ENCODE measurements at places on chromosomes 2 and 18.

DNA sequence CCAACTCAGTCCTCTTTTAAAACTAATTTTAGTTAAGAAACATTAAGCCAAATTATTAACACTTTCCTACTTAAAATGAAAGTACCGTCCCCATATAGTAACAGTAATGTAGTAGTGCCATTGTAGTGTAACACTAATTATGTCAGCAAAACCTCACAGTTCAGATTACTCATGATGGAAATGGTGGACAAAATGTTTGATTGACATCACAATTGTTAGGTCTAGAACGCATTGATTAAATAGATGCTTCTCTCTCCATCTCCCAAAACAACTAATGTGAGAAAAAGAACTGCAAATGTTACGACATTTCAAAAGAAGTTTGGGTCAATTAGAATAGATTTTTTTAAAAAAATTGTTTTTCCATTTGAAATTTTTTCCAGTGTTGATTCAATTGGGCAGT, 1.2 kb upstream of the ATF2 start:
- no peak for DNase-seq

DNA sequence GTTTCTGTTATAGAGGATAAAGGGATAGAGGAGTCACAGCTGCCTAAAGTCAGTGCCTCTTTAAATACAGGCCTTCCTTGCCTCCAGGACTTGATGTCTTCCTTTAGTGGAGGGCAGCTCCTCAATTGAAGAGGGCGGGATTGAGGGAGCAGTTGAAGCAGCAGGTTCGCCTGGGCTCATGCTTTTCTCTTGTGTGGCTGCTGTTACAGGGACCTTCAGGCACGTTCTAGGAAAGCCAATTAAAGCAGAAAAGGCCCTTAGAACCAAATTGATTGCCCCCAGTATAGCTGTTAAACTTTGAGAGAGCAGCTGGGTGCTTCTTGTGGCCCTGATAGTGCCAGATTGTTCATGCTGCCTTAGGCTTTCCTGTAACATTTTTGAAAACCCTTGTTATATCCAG, 42.0 kb upstream of the LTBP1 start:
- DNase-seq: no peak

GRCh38 chr2:121084130-121084680, 200.8 kb downstream of the TFCP2L1 start:
- no peak for DNase-seq

- DNase-seq: no peak
Measured at GRCh38 chr2:26670171-26670570, 22.4 kb upstream of the KCNK3 start.

GRCh38 chr2:54206596-54206995, 49.4 kb downstream of the TSPYL6 start:
- DNase-seq: no peak

DNA sequence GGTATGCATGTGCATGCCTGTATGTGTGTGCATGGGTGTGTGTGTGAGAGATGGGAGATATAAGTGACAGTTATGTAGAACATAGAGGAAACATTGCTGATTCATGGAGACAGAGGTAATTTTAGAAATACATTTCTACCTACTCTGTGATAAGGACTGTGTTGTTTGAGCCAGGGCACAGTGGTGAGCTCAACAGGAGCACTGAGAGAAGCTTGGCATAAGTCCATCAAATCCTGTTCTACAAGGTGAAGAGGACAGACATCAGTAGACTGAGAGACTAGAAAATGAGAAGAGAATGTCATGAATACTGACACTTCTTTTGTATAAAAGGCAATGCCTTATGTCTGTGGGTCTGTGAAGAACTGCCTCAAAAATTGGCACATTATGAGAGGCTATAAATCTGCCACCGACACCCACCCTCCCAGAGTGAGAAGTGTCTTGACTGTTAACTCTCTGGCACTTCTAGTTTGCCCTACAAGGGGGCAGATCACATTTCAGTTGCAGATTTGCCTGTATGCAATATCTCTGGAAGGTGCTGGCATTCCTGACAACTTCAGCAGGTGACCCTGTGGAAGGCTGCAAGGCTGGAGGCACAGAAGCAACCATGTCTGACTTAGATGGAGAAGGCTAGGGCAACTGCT, 962.3 kb upstream of the NRXN1 start:
- no peak for DNase-seq

GRCh38 chr2:209095432-209095831, 328.4 kb upstream of the MAP2 start:
- no peak for DNase-seq
